ENCODE measurements at places on chromosomes 16 and 17.

GRCh38 chr17:52604105-52604504, 445.6 kb upstream of the CA10 start:
- no peak for DNase-seq

DNA sequence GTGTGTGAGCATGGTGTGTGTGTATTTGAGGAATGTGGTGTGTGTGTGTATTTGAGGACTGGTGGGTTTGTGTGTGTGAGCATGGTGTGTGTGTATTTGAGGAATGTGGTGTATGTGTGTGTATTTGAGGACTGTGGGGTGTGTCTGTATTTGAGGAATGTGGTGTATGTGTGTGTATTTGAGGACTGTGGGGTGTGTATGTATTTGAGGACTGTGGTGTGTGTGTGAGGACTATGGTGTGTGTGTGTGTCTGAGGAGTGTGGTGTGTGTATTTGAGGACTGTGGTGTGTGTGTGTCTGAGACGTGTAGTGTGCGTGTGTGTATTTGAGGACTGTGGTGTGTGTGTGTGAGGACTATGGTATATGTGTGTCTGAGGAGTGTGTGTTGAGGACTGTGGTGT, 18.0 kb upstream of the CACNG1 start:
- no peak for DNase-seq

GRCh38 chr17:40561871-40562611, 3.2 kb downstream of the CCR7 start:
- DNase-seq = peak; percentile 58

- DNase-seq = no peak
Observed at GRCh38 chr16:67170168-67170948, at the start of gene NOL3. Gene NOL3, plus strand, starts transcription at chr16:67170538.

- no peak for DNase-seq
Observed at GRCh38 chr16:56387396-56387795, 37.9 kb downstream of the AMFR start.

- DNase-seq = no peak
Observed at GRCh38 chr17:17121162-17121561, 78.9 kb downstream of the MPRIP start.

DNA sequence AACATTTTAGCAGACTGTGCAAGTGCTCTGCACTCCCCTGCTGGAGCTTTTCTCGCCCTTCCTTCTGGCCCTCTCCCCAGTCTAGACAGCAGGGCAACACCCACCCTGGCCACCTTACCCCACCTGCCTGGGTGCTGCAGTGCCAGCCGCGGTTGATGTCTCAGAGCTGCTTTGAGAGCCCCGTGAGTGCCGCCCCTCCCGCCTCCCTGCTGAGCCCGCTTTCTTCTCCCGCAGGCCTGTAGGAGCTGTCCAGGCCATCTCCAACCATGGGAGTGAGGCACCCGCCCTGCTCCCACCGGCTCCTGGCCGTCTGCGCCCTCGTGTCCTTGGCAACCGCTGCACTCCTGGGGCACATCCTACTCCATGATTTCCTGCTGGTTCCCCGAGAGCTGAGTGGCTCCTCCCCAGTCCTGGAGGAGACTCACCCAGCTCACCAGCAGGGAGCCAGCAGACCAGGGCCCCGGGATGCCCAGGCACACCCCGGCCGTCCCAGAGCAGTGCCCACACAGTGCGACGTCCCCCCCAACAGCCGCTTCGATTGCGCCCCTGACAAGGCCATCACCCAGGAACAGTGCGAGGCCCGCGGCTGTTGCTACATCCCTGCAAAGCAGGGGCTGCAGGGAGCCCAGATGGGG, 3.1 kb downstream of the GAA start:
- no peak for DNase-seq

GRCh38 chr17:58504826-58505351, 9.5 kb downstream of the MTMR4 start:
- peak; percentile 62 for DNase-seq

DNA sequence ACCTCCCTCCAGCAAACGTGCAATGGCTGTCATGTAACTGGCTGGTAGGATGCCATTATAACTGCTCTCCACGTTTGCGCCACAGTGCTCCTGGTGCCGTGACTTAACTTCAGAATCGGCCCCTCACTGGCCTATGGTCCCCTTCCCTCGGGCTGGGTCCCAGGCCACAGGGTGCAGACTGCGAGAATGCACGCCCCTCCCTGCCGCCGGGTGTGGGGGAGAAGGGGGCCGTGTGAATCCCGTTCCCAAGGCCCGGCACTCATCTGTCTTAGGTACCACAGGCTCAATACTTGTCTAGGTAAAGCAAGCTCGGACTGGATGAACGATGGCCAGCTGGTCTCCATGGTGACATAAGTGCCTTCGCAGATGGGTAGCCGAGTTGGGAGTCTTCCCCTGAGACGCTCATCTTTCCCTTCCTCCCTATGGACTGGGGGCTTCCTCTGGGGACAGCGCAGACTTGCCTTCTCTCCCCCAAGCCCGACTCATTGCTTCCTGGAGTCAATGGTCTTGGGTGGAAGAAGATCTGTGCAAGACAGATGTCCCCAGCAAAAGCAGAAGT, 37.8 kb downstream of the TIMM22 start:
- DNase-seq = no peak

DNA sequence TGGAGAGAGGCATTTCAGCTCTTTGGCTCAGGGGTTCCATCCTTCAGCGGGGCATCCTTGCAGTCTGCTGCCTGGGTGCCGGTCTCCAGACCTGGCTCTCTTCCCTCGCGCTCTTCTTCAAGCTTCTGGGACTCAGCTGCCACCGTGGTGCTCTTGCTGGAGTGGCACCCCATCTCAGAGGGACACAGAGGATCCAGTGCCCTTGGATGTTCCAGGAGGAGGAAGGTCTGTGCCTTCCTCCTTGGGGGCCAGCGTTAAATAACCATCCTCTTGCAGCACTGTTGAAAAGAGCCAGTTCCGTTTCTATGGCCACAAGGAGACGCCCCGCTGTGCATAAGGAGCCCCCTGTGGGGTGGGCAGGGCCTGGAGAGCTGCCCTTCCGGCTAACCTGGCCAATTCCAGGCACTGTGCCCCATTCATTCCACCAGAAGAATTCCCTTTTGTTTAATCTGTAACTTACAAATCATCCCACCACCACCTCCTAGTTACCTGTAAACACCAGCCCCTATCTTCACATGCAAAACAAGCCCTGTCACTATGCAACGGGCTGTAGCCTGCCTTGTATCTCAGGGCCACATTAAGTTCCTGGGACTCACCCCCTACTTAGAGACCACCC, 8.6 kb downstream of the CHD9NB start:
- DNase-seq = no peak

DNA sequence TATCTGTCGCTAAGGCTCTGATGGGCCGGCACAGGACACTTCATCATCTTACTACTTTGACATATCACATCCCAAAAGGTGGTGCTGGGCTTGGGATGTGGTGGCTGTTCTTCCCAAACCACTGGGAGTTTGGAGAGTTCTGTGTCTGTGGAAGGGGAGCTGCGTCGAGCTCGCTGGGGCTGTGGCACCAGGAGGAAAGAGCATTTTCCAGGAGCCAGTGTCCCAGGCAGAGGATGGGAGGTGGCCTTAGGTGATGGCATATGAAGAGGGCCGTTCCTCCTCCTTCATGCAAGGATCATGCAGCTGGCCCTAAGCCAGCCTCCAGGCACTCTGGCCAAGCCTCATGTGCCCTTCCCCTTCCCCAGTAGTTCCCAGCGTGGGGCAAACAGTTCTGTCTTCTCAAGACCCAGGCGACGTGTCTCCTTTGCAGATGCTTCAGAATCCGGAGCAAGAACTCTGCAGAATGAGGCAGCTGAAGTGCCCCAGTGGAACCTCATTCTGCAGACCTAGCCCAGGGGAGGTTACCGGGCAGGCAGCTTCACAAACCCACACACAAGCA, 89.4 kb upstream of the TNRC6C start:
- no peak for DNase-seq

DNA sequence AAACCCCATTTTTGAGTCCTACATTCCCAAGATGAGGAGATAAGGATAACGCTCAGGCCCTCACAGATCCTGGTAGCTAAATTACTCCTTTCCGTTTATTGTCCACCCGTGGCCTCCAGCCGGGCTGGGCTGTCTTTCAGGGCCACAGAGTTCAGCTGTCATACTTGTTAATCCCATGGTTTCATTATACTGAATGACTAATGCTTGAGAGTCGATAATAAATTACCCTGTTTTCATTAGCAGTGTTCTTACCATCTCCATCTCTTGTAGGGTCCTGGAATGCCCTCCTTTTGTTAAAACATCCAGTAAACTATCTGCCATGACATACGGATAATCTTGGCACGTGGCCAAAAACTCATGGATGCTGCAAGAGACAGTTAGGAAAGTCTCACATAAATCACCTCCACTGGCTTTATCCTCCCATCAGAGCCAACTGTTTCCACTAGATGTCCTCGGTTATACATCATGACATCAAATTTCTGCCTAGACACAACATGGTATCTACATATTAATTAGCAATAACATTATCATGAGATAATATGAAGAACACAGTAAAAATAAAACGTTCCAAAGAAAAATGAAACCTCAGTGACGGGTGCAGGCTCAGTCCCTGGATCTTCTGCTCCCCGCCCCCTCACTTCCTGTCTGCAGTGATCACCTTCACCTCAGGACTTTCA, 45.3 kb downstream of the BRD7 start:
- peak; percentile 44 for DNase-seq

DNA sequence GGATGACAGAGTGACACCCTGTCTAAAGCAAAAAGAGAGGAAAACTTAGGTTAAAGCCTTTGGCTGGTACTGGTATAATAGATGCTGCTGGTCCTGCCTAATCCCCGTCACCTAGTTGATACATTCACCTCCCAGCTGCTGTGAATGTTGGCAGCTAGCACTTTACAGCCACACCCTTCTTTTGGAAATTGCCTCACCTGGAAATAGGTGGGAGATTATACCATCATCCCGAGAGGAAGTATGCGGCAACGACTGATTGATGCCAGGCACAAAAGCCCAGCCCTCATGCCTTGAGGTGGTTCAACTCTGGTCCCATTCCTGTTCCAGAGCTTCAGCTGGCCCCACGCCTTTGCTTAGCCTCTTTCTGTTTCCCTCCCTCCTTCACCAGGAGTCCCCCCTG, 53.2 kb upstream of the SIAH1 start:
- no peak for DNase-seq

DNA sequence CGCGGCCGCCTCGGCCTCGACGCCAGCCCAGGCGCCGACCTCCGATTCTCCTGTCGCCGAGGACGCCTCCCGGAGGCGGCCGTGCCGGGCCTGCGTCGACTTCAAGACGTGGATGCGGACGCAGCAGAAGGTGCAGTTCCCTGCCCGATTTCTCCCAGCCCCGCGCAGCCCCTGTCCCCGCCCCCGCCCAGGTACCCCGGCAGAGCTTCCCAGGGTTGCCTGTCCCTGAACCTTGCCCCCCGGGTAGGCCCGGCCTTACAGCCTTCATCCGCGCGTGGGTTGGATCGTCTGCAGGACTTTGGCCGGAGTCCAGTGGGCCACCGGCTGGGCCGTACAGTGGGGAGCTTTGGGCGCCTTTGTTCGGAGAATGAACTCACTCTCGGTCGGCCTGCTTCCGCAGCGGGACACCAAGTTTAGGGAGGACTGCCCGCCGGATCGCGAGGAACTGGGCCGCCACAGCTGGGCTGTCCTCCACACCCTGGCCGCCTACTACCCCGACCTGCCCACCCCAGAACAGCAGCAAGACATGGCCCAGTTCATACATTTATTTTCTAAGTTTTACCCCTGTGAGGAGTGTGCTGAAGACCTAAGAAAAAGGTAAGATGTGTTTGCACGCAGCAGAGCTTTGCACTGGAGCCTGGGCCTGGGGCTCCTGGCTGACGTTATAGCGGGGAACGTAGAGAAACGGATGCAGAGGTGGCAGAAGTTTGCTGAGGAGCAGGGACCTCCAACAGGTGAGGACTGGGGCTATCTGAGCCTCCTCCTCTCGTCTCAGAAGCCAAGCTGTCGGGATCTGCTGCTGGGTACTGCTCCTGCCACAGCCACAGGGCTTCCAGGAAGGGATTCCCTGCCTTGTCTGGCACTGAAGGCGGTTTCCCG, 593 bp downstream of the GFER start:
- DNase-seq = no peak

Data from NAMALWA (cell line).